ENCODE measurements at places on chromosomes 7 and 10. TPM values are rescaled to one million over a fixed set of nuclear protein-coding genes. Genes with fewer than 3 reads are reported as not detected.

Gene NME8
- not detected for total RNA-seq

Gene ATP6V0A4
- total RNA-seq, result 0.13 TPM

Gene GPR158
- 3.6 TPM for total RNA-seq

Gene PRSS37
- total RNA-seq, result 0.34 TPM

Gene SPDYE9
- total RNA-seq, result 0.54 TPM

Gene GDF2
- 0.58 TPM for total RNA-seq

Gene TMEM130
- total RNA-seq, result 3.6 TPM

Gene POMZP3
- total RNA-seq, result 15.3 TPM

Gene MRPL32
- total RNA-seq, result 65.9 TPM

DNA sequence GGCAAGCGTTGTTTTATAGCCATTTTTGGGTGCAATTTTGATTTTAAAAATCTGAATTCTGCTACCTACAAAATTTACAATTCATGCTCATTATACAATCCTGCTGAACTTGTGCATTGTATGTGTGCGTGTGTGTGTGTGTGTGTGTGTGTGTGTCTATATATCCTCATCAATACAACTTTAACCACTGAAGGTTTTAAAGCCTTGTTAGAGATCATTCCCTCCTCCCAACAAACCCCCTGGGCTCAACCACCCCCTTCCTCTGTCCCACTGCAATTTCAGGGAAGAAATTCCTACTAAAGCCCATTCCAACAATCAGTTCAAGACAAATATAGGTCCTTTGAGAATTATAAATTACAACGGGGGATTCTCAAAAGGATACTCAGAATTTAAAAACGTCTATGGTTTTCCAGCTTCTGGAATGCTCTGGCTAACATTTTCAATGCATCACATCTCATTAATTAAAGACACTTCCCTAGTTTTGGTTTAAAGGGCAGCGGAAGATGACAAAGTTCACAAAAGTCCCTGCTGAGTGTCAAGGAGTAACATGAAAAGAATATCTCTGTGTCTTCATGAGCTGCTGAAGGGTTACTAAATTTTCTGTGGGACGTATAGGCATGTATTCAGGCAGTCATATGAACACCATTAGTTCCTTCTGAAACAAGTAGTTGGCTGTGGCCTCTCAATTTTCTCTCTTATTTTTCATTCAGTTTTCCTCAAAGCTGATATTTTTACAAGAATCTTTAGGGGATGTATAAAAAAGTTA, 889 bp upstream of the SEMA3A start:
- peak; percentile 37 for ATAC-seq

GRCh38 chr7:10483671-10484070, 490.0 kb upstream of the PHF14 start:
- no peak for ATAC-seq

DNA sequence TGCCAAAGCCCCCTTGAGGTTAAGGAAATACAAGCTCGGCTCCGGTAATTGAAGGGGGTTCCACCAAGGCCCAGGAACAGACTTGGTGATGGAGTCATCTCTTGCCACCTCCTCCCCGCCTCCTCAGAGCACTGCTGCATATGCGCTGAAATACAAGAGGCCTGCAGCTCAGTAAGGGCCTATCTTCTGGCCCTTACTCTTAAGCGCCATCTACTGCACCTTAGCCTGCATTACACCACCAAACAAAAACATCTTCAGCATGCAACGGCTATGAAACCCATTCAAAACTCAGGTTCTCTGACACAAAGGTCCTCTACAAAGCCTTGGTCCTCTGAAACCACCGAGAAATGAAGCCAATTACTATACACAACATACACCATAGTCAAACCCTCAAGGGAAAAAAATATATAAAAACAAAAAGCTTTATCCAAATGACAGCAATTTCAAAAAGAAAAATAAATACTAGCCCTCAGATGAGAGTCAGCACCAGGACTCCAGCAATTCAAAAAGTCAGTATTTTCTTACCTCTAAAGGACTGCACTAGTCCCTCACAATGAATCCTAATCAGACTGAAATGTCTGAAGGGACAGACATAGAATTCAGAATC, 176.8 kb upstream of the TBX20 start:
- ATAC-seq, result no peak

- ATAC-seq, result no peak
Observed at GRCh38 chr10:88389456-88389855, 193.7 kb downstream of the RNLS start.

DNA sequence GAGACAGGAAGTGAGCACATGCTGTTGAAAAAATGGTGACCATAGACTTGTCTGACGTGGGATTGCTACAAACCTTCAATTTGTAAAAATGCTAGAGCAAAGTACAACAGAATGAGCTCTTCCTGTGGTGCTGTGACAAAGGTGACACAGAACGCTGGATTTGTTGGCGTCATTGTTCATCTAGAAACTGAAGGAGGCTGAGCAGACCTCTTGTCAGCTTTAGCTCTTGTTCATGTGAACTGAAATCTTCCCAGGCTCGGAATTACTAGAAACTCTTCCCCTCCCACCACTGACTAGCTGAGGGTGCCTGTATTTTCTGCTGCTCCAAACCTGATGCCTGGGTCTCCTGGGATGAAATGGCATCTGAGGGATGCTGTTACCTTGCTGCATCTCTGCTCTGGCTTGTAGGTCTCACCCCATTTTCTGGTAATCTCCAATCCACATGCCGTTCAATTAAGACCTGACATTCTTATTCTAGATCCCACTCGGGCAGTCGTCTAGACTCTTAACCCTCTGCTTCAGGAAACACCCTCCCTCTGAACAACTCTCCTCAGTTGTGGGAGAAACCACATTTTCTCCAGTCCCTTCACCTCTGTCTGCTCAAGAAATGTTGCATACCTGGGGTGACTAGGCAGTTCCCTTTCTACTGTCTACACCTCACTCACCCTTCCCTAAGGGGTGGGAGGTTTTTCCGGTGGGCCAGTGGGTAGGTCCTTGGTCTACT, 349.3 kb downstream of the CXCL12 start:
- no peak for ATAC-seq

GRCh38 chr10:24237801-24238395, 29.0 kb downstream of the KIAA1217 start:
- ATAC-seq, result no peak

DNA sequence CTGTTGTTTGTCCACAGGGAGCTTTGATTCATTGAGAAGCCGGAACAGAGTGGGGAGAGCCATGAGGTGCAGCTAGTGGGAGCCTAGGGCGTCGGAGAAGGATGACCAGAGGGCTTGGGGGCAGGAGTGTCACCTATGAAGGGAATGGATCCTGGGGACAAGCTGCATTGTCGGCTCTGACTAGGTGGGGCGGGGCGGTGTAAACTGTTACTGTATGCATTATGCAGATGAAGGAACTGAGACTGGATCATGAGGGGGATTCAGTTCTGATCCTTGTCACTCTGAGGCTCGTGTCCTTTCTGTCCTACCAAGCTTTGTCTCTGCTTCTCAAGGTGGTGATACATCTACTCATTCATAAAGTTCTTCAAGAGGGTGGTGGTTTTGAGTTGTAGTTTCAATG, 39.9 kb upstream of the MMD2 start:
- no peak for ATAC-seq

GRCh38 chr10:129046962-129047361, 420.1 kb upstream of the MGMT start:
- no peak for ATAC-seq

DNA sequence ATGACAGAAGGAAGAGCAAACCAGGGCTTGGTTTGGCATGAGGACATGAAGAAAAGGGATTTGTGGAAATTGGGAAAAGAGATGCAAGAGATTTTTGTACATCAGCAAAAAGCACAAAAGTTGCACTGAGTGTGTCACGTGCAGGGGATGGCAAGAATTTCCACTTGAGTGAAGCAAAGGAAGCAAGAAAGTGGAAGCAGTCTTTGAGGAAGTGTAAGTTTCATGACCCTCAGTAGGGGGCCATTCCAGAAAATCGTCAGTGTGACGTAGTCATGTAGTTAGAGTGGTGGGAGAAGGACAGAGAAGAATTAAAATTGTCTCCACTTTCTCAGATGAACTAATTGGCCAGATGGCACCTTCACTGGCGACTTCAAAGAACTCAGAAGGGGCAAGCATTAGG, 123.3 kb upstream of the FZD1 start:
- no peak for ATAC-seq

DNA sequence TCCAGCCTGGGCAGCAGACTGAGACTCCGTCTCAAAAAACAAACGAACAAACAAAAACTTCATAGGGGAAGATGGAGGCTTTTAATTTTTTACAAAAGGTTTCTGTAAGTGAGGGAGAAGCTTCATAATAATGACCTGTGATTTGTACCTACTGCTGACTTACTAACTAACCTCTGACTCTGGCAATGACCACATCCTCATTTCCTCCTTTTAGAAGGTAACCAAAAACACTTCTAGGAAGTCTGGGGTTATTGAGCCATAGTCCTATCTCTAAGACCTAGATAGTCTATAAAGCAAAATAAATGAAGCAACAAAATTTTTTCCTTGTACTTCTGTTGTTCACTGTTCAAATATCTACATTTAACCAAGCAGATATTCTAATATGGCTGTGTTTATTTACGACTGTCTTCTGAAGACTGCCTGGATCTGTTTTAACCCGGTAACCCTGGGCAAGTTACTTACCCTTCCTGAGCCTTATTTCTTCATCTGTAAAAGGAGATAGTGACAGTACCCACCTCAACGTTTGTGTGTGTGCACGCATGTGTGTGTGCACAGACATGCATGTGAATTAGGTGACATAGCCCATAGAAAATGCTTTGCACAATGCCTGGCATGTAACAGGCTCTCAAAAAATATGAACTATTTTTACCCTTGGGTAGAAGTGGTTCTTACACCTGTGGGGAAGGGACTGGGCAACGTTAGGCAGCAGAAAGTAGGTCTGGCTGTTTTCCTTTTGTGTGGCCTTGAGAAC, 30.8 kb upstream of the SMNDC1 start:
- no peak for ATAC-seq

DNA sequence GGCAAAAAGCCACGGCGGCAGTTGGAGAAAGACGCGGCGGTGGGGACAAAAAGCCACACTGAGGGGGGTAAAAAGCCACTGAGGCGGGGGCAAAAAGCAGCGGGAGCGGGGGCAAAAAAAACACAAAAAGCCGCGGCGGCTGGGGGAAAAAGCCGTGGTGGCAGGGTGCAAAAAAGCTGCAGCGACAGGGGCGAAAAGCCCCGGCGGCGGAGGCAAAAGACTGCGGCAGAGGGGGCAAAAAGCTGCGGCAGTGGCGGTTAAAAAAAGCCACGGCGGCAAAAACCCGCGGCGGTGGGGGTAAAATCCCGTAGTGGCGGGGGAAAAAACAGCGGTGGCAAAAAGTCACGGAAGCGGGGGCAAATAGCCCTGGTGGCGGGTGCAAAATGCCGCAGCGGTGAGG, 527.3 kb downstream of the ZNF33B start:
- no peak for ATAC-seq

GRCh38 chr7:2033586-2034135, 199.1 kb downstream of the MAD1L1 start:
- no peak for ATAC-seq

GRCh38 chr10:132881186-132881920, 61.0 kb downstream of the CFAP46 start:
- ATAC-seq, result no peak

GRCh38 chr10:85542152-85542551, 824.4 kb downstream of the GRID1 start:
- ATAC-seq, result peak; percentile 72

- ATAC-seq, result no peak
Observed at GRCh38 chr7:150412016-150412415, 32.9 kb downstream of the ZNF775 start.

GRCh38 chr7:8714791-8715190, 281.4 kb downstream of the NXPH1 start:
- no peak for ATAC-seq

DNA sequence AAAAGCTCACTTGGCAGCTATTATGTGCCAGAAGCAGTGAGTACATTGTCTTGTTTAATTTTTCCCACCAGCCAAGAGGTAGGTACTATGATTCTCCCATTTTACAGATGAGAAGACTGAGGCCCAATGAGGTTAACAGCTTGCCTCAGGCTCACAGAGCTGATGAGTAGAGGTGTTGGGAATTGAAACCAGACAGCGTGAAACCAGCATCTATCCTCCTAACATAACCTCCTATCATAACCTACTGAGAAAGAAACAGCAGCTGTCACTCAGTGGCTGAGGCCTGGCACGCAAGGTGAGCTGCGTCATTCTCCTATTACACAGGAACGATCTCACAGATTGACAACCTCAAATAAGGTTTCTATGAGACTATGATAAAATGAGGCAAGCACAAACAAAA, 6.2 kb downstream of the PYROXD2 start:
- ATAC-seq, result no peak

- no peak for ATAC-seq
Observed at GRCh38 chr10:75024971-75025523, 86.4 kb upstream of the SAMD8 start.

DNA sequence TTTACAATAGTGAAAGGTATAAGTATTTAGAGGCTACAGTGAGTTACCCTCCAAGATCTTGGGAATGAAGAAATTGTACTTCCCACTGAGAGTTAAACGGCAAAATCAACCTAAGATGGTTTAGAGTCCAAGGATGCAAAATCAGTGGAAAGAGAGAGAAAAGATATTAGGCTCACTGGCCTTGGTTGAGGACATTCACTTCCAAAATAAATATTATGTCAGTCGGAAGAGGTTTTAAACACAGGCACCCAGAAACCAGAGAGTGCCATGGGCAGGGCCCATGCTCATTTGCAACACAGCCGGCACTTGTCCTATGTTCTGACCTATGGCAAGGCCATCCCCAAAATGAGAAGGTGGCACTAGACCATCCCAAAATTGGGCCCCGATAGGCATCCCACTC, 3.9 kb upstream of the WDR91 start:
- no peak for ATAC-seq

GRCh38 chr7:159136013-159136412, 8.7 kb downstream of the VIPR2 start:
- no peak for ATAC-seq

DNA sequence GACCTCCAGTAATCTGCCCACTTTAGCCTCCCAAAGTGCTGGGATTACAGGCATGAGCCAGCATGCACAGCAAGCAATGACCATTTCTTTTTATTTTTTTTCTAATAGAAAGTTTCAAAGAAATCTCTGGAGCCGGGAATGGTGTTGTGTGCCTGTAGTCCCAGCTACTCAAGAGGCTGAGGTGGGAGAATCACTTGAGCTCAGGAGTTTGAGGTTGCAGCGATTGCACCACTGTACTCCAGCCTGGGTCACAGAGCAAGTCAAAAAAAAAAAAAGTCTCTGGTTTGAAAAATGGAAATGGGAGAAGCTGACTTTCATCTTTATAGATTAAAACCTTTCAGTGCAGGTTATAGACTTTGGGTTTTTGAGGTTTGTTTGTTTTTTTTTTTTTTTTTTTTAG, 44.8 kb upstream of the KMT2E start:
- ATAC-seq, result no peak

All from motor neuron (in vitro differentiated cells).